ENCODE measurements at places on chromosomes 5 and 9. TPM values are rescaled to one million over a fixed set of nuclear protein-coding genes. Genes with fewer than 3 reads are reported as not detected.

HNRNPAB gene
- 44.2 TPM for total RNA-seq

GRCh38 chr5:144028058-144028457, 142.4 kb downstream of the YIPF5 start:
- no peak for DNase-seq

GRCh38 chr5:39599721-39600431, 175.1 kb upstream of the DAB2 start:
- DNase-seq: no peak

CNTNAP3B gene
- 5.2 TPM for total RNA-seq

GZMA gene
- 2.9 TPM for total RNA-seq

GRCh38 chr5:84218546-84218945, 166.1 kb downstream of the EDIL3 start:
- no peak for DNase-seq

MCTP1 gene
- total RNA-seq: 5.9 TPM

DNA sequence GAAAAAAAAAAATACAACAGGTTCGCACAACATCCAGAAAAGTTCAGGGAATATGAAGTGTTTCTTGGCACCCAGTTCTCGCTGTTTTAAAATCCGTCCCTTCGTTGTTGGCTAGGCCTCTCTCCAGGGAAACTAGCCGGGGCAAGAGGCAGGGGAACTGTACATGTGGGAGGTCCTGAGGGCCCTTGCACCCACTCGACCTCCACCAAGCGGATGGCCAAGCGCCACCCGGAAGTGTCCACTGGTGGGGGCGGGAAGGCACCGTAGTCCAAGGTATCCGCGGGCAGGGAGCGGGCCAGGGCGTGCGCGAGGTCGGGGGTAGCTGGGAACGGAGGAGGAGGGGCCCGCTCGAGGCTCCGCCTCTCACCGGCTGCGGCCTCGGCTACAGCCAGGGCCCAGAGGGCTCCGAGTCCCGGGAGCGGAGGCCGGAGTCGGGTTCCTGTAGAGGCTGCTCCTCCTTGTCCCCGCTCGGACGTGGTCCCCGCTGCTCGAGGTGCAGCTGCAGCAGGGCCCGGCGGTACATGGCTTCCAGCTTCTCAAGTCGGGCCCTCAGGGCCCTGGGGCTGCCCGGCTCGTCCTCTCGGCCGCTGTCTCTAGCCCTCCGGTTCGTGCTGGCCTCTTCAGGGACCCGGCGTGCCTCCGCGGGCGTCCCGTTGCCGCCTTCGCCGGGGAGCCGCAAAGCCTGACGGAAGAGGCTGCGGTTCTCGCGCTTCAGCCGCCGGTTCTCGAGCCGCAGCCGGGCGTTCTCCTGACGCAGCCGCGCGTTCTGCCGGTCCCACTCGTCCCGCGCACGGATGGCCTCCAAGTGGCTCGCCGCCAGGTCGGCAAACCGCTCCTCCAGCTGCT, 720 bp downstream of the TUSC1 start:
- DNase-seq: peak; percentile 94

DNA sequence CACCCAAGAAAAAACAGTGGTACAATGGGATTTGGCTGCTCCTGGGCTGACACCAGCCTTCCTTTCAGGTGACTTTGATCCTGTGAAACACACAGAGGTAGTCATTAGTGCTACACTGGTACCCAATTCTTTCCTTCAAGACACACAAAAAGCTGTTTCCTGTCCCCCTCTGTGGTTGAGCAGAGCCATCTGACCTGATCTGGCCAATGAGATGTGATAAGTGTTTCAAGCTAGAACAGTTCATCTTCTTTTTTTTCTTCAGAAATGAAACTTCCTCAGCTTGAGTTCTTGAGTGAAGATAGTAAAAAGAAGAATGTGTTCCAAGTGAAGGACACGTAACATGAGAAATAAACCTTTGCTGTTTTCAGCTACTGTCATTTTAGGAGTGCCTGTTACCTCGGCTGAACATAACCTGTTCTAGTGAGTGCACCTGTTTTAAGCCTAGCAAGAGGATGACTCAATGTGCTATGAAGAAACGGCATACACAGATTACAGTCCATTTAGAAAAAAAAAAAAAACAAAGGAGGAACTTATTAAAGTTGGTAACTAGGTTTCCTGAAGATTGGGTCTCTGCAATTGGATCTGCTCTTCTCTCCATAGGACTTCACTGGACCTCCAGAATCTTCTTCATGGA, 287.8 kb downstream of the GAS1 start:
- DNase-seq: no peak

GRCh38 chr9:35267710-35268109, 105.9 kb downstream of the UNC13B start:
- DNase-seq: no peak

DNA sequence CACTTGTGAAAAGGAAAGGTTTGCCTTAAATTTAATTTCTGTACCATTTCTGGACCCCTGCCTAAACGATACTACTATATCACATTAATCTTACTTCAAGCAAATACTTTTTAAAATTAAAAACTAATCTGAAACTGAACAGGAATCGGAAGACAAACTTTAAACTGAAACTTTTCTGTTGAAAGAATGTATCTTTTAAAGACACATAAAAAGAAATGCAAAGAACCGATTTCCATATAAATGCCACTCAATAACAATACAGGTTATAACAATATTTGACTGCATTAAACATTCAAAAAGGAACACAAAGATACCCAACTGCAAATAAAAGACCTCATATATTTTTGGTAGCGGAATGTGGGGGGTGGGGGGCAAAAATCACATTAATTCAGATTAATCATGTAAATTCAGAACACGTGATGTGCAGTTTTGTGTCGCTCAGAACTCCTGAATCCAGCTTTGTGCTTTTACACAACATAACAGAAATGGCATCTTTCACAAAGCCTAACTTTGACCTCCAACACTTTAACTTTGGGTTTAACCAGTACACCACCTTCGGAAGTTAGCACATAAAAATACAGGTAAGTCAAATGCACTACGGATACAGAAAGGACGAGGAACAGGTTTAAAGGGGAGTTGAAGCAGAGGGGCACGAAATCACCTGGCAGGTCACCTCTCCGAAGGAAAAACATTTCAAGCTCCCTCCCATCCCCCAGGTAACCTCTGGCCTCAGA, 925 bp downstream of the LIFR start:
- DNase-seq: no peak

DNA sequence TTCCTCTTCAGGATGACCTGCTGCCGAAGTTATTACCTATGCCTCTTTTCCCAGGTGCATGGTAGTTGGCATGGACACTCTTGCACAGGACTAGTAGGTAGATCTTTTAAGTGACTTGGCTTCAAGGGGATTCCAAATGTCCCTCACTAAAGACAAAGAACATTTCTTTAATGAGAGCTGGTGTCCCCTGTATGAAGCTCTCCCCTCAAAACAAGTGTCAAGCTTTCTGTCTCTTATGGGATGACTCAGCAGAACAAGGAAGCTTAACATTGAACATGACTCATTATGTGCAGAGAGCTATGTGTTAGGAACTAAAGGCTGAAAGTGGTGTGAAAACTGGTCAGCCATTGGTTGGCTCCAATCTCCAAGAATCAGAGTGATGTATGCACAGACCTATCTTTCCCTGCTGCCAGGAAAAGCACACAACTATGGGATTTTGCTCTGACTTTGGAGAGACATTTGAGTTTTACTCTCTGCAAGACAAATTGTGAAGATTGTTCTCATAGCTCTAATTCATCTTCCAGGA, 120.5 kb downstream of the PRDM6 start:
- no peak for DNase-seq

HMCN2 gene
- 1.9 TPM for total RNA-seq

DNA sequence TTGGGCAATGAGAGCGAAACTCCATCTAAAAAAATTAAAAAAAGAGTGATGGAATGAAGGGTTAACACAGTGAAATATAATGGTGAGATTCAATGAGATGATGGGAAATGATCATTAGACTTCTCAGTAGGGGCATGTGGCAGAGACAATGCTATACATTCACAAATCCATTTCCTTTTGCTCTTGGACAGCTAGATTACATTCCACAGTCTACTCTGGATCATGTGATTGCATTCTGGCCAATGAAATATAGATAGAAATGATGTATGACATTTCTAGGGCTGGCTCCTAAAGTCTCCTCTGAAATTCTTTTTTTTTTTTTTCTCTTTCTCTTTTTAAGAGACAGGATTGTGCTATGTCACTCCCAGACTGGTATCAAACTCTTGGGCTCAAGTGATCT, 3.8 kb upstream of the GALT start:
- no peak for DNase-seq

DNA sequence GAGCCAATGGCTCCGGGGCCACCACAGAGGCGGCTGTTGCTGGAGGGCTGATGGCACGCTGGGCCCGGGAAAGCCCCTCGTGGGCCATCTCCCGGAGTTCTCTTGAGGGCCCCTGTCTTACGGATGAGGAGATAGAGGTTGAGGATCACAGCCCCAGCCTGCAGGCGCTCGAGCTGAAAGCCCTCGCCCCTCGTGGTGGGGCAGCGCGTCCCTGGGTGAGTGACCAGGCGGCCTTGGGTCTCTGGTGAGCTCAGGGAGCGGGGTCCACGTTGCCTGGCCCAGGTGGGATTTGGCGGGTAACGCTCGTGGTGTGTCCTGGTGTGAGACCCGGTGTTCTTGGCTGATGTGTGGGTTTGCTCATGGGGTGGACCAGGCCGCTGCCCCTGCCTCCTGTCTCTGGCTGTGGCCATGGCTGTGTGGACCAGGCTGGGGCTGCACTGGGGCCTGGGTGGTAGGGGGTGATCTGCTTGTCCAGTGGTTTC, 38.9 kb downstream of the RXRA start:
- DNase-seq: no peak

- peak; percentile 47 for DNase-seq
Observed at GRCh38 chr9:82555431-82556051, 507.4 kb downstream of the RASEF start.

GRCh38 chr5:73938938-73939320, 312.9 kb downstream of the ARHGEF28 start:
- DNase-seq: no peak

DNA sequence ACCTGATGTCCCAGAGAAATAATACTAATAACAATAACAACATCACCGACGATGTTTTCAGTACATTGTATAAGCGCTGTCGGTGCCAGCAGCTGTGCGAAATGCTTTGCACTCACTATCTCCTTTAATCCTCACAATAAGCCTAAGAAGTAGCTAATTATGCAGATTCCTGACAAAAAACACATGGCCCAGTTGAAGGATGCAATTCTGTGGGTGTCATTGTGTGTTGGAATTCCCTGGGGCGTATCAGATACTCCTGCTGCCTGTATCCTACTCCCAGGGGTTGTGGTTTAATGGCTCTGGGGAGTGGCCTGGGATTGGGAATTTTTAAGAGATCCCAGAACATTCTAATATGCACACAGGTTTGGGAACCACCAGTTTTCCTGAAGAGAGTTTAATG, 154.0 kb downstream of the RGS3 start:
- DNase-seq: no peak

NINJ1 gene
- total RNA-seq: 103 TPM

FBP2 gene
- total RNA-seq: not detected

GMCL2 gene
- not detected for total RNA-seq

DNA sequence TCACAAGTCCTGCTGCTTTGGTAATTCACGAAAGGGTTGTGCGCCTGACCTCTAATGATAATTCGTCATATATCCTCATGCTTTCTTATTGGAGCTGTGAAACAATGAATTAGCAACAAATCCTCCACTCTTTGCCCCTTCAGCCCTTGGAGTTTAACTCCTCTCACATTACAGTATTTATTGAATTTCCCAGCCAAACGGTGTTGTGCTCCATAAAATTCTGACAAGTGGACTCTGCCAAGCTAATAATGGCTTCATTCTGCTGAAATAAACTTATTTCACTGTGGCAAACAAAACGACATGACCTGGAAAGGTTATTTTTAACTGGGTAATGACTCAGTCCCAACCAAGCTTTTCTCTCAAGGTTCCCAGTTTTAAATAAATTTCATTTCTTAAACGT, 984.4 kb upstream of the DMAC1 start:
- DNase-seq: no peak

GFI1B gene
- total RNA-seq: not detected

GRCh38 chr9:120014796-120015195, 565.2 kb downstream of the CDK5RAP2 start:
- no peak for DNase-seq

- DNase-seq: peak; percentile 16
Observed at GRCh38 chr9:93669116-93669957, 93.0 kb downstream of the PHF2 start.

DNA sequence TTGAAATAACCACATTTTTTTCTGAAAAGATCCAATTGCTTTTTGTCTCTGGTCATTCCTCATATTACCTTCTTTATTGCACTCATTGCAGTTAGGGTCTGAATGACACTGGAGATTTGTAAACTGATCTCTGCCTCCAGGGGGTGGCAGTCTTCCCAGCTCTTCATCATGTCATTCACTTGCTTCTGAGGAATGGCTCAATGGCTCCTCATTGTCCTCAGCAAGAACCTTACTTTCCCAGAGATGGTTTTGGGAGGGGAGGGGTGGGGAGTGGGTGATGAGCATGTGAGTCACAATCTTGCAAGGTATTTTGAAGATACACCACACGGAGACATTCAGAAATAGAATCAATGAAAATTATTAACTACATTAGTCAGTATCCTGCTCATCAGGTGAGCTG, 159.8 kb upstream of the GAS1 start:
- DNase-seq: no peak
